ENCODE measurements at places on chromosomes 6 and 20.

- peak; percentile 27 for DNase-seq
Observed at GRCh38 chr6:83019741-83020140, 45.9 kb downstream of the UBE3D start.

- DNase-seq = no peak
Observed at GRCh38 chr20:18176318-18176785, 38.7 kb downstream of the KAT14 start.

- no peak for DNase-seq
Observed at GRCh38 chr6:30087876-30088275, 12.3 kb upstream of the RNF39 start.

GRCh38 chr6:119620846-119621555 is 271.4 kb upstream of the MAN1A1 start:
- DNase-seq = no peak

DNA sequence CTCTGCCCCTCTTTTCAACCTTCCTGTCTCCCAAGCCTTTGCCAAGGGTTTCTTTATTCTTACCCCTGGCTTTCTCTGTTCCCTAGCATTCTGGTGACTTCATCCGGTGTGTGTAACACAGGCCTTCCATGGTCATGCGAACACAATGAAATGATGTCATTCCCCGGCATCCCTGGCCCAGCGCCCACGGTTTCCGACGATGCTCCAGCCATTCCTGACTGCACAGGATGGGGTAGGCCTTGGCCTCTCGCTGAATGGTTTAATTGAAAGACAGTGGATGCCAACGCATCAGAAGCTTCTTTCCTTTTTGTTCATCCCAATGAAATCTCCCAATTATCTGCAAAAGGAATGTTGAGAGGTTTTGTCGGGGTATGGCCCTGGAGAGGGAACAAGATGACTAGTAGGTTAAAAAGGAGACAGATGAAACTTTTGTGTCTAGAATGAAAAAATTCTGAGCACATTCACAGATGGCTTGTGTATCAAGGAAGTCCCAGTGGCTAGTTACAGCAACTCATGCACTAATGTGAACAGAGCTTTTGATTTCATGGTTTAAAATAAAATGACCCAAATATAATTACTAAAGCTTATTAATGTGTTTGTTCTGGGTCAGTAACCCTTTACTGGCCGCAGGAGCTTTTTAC is 655.0 kb downstream of the QKI start:
- no peak for DNase-seq

- DNase-seq = no peak
Observed at GRCh38 chr6:112113431-112113830, 26.0 kb downstream of the FAM229B start.

GRCh38 chr20:1674361-1674760 is 16.8 kb upstream of the SIRPG start:
- DNase-seq = no peak

DNA sequence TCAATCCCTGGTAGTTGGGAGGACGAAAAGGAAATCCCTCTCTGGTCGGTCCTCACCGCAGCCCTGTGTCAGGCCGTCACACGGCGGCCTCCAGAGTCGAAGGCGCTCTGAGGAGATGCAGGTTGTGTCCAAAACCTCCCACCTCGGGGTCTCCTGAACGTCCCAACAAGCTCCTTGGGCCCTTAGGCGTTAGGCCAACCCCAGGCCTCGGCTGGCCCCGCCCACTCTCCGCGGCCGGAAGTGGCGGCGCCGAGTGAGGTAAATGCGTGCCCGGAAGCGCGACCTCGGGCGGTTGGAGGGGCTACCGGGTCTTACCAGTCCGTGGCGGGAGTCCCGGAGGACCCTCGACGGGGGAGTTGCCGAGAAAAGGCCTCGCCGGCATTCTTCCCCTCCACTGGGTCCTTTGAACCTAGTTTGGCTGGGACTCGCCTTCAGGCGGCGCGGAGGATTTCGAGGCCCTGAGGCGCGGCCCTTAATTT is at the start of gene TDRD6:
Gene TDRD6, plus strand, starts transcription at position 267 of the 479 bp plus-strand sequence. CDS start 244 bp downstream, outside the sequence.
- DNase-seq = no peak

- DNase-seq = no peak
Observed at GRCh38 chr6:16973545-16974386, 128.1 kb upstream of the STMND1 start.

GRCh38 chr6:168132531-168133167 is 53.6 kb upstream of the FRMD1 start:
- DNase-seq = no peak

DNA sequence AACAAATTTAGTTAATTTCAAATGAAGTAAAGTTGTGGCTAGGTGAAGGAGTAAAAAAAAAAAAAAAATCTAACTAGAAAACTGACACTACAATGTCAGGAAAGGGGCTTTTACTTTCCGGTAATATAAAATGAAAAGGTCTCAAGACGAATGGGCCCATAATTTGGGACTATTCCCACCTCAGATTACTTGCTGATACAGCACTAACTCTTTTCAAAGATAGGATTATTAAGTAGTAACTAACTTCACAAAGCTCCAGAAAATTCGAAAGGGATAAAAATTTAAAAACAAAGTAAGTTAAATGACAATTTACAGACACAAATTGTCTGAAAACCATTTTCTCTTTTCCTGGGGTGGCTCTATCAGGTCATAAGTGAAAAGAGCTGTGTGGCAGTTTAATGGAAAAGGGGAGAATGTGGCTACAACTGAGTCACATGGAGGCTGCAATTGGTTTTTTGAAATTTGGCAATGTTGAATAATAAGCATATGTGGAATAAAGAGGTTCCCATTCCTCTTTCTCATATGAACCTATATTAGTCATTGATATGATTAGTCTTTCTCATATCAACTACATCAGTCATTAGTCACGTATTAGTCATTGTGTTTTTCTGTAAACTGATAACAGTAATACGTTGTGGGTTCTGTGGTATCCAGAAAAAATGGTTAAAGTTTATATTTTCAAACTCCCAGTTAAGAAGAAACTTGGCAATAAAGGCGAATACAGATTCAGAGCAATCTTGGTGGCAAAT is 78.0 kb downstream of the RWDD2A start:
- no peak for DNase-seq

DNA sequence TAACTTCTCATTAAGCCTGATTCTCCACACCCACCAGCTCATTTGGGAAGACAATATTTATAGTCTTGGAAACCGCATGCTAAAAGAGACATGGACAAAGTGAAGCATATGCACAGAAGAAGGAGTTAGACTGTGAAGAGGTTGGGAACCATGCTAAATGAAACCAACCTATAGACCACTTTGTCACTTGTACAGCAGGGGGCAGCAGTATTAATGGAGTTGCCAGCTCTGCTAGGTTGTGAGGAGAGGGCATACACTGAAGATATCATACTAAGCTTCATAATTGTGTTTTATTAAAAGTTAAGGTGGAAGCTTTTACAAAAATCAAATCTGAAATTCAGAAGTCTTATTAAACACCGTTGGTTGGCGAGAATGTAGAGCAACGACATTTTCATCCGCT is 38.3 kb upstream of the HMGCLL1 start:
- DNase-seq = no peak

DNA sequence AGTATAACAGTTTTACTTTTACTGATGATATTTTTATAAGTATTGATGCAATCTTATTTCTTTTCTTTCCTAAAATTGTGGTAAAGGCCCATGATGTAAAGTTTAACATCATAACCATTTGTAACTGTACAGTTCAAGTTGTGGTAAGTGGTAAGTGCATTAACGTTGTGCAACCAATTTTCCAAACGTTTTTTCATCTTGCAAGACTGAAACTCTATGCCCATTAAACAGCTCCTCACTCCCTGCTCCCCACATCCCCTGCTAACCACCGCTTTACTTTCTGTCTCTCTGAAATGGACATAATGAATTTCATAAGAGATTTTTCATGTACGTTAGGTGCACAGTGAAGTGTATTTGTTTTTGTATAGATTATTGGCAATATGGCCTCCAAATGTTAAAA is 106.0 kb downstream of the PACRG start:
- no peak for DNase-seq

DNA sequence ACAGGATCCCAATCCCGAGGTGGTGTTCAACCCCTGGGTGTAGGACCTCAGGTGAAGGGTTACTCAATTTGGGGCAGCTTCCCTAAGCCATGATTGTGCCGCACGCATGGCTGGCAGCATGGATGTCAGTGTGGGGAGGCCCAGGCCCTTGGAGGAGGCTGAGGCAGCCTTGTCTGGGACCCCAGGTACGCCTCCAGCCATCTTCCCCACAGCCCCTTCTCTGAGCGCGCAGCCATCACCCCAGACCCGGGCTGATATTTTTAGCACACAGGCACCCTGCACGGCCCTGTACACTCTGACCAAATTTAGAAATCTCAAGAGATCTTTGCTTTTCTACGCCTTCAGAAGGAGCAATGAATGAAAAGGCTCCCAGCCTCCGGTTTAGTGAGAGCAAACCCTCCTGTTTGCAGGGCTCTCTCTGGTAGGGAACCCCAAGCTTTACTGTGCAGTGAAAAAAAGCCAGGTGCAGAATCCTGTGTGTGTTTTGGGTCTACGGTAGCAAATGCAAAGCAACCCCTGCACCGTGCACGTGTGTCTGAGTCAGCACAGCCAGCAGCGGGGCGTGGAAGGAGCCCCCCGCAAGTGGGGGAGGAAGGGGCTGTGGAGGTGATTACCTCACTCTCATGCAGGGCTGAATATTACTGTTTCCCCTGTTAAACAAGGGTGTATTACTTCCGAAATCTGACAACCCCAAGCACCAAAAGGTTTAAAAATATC is 44.3 kb downstream of the CTCFL start:
- DNase-seq = no peak

GRCh38 chr6:133983099-133983939 is 30.3 kb downstream of the TBPL1 start:
- DNase-seq = no peak

GRCh38 chr6:31971279-31971992 is 502 bp downstream of the DXO start:
- DNase-seq = no peak

- no peak for DNase-seq
Observed at GRCh38 chr20:46803123-46804020, 91.3 kb upstream of the EYA2 start.

GRCh38 chr6:38509713-38510112 is 130.0 kb downstream of the BTBD9 start:
- no peak for DNase-seq

- DNase-seq = no peak
Observed at GRCh38 chr20:24102290-24102689, 113.7 kb upstream of the GGTLC1 start.

DNA sequence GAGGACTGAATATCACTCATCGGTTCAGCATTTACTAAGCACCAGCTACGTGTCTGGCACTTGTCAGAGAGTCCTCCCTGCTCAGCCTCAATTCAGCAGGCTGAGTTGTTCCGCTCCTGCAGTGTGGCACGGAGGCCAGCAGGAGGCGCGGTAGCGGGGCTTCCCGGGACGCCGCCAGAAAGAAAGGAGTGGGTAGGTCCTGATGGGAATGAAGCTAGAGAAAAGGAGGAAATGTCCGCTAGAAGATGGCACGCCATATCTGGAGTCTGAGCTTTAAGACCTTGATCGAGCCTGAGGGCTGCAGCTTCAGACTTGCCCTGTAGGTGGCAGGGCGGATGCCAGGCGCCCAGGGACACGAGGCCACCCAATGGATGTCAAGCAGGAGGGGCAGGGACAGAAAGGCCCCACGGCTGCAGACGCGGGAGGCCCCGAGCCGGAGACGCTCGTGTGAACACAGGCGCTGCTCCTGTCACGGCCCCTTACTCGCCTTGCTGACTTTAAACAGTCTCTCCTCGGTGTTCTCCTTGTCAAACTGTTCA is 18.7 kb downstream of the SERPINB6 start:
- DNase-seq = no peak

DNA sequence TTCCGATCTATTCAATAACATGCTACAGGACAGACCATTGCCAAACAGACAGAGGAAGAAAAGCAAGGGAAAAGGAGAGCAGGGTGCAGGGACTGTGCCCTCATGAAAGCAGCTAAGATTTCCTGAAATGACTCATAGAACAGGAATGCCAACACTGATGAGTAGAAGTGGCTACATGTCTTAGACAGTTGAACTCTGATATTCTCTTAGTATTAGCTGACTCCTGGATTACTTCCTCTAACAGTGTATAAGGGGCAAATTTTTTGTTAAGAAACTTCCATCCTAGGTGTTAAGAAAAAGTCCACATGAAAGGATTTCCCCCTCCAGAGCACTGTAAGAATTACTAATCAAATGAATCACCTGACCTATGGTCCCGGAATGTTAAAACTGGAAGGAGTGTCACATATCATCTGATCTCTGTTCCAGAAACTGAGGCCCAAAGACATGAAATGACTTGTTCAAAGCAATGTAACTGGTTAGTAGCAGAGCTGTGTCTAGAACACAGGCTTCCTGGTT is 224.9 kb downstream of the IBTK start:
- DNase-seq = no peak

DNA sequence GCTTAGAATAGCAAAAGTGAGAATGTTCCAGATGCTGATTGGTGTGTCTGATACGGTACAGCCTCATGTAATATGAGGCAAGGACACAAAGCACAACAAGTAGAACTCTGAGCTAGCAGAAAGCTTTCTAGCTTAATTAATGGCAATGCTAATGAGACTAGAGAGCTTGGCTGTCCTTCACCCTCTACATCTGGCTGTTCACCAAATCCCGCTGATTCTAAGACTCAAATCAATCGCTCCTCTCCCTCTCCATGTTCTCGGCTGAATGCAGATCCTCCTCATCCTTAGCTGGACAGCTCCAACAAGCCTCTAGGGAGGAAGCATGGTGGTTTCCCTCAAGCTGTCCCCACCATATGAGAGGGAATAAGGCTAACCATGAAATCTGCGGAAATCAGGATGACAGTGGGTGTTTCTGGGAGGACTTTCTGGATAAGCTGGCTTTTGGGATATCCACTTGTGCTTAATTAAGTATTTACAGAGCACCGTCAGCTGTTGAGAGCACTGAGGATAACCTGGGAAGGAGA is 128.9 kb downstream of the FOXC1 start:
- no peak for DNase-seq

GRCh38 chr6:11144393-11144851 is 32.9 kb upstream of the ERVFRD-1 start:
- peak; percentile 49 for DNase-seq

DNA sequence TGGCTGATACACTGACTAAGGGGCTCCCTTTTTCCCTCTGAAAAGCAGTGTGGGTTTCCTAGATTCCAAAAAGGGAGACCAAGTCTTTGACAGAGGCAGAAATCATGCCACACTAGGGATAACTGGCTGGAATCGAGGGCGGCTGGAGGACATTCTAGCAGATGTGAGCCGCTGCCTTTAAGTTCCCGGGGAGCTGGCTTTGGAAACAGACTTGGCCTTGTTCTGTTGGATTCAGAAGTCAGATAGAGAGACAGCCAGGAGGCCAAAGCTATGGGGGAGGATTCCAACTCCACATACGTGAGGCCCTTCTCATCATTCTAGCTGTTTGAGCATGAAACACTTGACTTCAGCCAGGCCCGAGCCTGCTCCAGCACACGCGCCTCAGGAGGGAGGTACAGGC is 109.9 kb upstream of the FOXC1 start:
- no peak for DNase-seq

Data from NCI-H774 (cell line).